Activated CD4-positive, alpha-beta T cell treated with anti-CD3 and anti-CD28 coated beads, Interleukin-10, Interleukin-2, amounts not matched to agents 100 ng/mL and 50 ng/mL, durations not matched to agents 16 hours and 8 hours (primary cell): ENCODE measurements at places on chromosomes 2 and 18.

DNA sequence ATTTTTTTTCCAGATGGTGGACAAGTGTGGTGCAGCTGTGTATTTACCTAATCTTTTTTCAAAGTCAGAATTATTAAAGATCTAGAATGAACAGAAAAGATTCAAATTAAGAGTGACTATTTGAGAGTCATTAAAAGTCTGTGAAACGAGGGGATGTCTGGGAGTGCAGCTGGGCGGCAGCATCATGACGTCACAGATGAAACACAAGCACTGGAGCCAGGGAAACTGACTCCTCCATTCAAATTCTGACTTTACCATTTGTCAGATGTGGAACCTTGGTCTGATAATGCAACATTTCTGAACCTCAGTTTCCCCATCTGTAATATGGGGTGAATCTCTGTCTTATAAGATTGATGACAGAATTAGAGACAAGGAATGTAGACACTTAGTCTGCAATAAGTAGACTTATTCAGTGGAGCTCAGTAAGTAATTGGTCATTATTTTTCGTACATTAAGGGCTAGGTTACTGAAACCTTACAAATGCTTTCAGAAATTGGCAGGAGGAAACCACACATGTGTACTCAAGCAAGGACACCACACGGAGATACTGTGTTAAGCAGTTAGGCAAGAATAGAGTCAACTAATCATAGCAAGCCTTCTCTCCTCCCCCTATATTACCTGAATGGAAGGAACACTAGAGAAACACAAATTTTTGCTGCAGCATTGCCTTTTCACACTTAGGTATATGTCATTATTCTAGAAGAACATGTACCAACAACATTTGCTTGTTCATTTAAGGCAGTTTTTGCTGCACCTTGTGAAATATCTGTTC is 27.8 kb upstream of the CXXC1 start:
- DNase-seq: no peak

- no peak for DNase-seq
Measured at GRCh38 chr2:143786026-143786765, 657.0 kb downstream of the ARHGAP15 start.

- DNase-seq: no peak
Measured at GRCh38 chr18:48161911-48162698, 231.6 kb upstream of the SMAD2 start.

DNA sequence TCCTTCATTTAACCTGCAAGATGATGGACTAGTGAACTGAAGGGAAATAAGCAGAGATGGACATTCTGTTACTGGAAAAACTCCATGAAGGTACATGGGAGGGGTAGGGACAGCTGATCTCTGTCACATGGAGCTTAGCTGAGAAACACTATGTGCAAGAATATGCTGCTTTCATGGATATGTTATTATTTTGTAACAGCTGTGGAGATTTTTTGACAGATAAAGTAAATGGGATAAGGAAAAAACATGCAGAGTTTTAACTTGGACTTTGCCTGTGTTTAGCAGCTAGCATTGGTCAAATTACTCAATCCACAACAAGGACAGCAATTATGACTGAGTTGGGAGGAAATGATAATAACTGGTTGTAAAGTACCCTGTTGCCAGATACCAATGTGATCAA is 28.7 kb upstream of the HNRNPA3 start:
- no peak for DNase-seq

DNA sequence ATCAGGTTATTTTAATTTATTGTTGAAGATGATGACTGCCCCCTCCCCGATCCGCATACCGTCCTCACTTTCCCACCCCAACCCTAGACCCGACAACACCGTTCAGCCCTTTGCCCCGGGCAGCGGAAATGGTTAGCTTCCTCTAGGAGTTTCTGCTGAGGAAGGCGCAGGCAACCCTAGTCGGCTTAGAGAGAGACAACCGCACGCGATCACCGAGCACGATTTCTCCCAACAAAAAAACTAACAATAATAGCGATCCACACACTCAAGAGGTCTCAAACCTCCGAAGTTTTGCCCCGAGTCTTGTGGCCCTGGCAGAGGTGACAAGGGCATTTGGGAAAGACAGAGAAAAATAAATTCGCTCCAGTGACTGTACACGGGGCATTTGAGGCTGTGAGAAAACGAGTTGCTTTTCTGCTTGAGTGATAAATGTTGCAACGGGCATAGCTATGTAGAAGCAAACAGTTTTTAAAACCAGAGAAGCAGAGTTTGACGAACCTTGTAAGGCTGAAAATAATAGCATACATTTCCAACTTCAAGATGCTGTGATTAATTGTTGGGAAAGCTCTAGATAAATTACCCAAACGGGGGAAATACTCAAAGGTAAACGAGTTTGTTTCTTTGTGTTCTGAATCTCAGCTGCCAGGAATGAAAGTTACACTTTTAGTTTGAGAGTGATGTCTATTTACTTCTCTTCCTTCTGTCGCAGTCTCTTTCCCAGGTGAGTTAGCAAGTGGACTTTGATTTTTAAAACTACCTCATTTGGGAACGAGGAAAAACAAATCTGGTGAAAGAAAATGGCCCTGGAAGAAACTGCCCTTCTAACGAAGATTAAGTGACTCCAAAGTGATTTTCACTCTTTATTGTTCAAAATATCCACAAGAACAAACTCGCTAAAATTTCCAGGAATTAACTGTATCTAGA is 11.0 kb upstream of the SIX3 start:
- no peak for DNase-seq

DNA sequence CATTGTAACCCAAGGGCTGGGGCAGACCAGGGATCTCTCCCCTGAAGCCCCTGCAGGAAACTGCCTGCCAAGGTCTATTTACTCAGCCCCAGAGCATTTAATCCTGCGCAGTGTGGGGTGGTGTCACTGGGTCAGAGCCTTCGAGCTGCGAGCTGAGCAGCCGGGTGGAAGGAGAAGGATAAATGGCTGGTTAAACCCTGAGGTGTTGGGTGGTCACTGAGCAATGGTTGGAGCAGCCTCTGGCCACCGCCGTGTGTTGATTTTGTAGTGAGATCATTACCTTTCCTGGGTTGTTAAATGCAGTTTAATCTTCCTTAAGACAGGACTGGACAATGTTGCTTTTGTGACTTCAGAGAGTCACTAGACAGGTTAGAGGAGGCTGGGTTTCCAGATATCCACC is 98.1 kb downstream of the SETBP1 start:
- no peak for DNase-seq

- no peak for DNase-seq
Measured at GRCh38 chr2:214169281-214169680, 241.6 kb upstream of the VWC2L start.

GRCh38 chr2:106140113-106140512 is 54.0 kb downstream of the UXS1 start:
- DNase-seq: no peak
